Activated CD4-positive, alpha-beta T cell treated with anti-CD3 and anti-CD28 coated beads, Interleukin-10, Interleukin-2, amounts not matched to agents 100 ng/mL and 50 ng/mL, durations not matched to agents 16 hours and 8 hours (primary cell): ENCODE measurements at places on chromosomes 5 and 9.
A peak's percentile ranks its signal among the peaks of the same experiment; 100 is the strongest.

GRCh38 chr5:52897238-52897614 is 91.9 kb upstream of the ITGA2 start:
- no peak for DNase-seq

GRCh38 chr5:90488791-90489190 is 14.1 kb downstream of the POLR3G start:
- no peak for DNase-seq

GRCh38 chr9:135882011-135882410 is 25.3 kb downstream of the CAMSAP1 start:
- DNase-seq, result no peak

DNA sequence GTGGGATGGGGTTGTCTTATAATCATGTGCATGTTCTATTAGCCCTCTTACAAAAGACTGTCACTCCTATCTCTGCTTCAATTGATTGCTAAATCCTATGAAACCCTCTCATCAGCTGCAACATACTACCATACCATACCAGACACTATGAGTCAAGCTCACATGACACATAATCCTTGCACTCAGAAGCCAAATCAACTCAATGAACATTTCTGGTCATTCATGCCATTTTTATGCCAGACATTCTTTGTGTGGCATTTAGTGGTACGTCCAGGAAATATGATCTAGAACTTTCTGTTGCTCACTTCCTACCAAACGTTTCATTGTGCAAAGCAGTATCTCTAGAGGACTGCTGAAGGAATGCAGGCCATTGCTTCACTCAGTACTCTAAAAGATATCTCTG is 159.2 kb upstream of the GNA14 start:
- peak; percentile 19 for DNase-seq

- no peak for DNase-seq
Measured at GRCh38 chr5:145787001-145787400, 48.1 kb downstream of the PRELID2 start.

DNA sequence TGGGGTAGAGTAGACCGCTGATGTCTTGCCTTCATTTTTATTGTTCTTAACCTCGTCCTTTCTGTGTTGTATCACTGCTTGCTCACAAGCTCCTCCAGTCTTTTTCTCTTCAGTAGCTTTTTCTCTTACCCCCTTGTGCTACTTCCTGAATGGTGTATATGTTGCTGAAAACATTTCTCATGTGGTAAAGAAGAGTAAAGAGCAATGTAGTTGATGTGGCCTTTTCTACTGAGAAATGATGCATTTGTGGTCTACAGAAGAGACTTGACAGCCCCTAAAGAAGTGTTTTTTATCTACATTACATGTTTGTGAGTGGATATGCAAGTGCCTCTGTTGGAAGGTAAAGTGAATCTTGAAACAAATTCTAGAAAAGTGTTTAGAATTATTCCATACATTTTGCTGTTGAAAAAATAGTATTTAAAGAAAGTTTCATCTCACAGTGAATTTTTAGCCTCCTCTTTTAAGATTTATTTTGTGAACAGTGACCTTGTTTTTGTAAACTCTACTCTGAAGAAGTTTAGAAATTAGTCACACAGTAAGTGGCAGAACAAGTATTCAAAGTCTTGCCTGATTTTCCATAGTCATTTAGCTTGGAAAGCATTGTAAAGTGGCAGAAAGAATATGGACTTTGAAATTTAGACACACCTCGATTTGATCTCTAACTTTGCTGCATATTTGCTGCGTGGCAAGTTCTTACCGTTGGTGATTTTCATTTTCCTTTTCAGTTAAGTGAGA is 17.4 kb downstream of the CDC42SE2 start:
- peak; percentile 88 for DNase-seq

- DNase-seq, result no peak
Measured at GRCh38 chr9:129209109-129209508, 31.0 kb upstream of the IER5L start.

- no peak for DNase-seq
Measured at GRCh38 chr5:42839196-42839595, 27.5 kb upstream of the SELENOP start.

DNA sequence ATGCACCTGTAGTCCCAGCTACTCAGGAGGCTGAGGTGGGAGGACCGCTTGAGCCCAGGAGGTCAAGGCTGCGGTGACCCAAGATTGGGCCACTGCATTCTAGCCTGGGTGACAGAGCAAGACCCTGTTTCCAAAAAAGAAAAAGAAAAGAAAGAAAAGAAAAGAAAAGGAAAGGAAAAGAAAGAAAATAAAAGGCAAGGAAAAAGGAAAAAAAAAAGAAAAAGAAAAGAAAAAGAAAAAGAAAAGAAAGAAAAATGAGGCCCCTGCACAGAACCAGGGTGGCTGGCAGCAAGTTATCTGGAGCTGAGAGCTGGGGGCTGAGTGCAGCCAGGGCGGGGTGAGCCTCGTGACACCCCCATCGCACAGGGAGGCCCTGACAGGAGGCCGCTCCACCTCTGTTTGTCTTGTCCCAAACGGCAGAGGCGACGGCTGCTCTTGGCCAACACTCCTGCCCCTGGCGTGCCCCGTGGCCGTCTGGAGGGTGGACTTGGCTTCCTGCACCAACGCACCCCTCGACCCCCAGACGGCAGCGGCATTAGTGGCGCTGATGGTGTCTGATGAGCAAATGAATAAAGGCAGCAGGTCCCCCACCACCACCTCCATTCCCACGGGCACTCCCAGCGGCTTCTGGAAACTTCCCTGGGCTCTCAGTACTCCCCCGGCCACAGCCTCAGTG is 16.7 kb downstream of the EXD3 start:
- no peak for DNase-seq

DNA sequence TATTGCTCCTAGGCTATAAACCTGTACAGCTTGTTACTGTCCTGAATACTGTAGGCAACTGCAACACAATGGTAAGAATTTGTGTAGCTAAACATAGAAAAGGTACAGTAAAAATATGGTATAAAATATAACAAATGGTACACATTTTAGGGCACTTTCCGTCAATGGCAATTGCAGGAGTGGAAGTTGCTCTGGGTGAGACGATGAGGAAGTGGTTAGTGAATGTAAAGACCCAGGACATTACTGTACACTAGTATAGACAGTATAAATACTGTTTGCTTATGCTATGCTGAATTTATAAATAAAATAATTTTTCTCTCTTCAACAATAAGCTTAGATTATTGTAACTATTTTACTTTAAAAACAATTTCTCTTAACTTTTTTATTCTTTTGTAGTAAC is 15.6 kb upstream of the ADRB2 start:
- no peak for DNase-seq

DNA sequence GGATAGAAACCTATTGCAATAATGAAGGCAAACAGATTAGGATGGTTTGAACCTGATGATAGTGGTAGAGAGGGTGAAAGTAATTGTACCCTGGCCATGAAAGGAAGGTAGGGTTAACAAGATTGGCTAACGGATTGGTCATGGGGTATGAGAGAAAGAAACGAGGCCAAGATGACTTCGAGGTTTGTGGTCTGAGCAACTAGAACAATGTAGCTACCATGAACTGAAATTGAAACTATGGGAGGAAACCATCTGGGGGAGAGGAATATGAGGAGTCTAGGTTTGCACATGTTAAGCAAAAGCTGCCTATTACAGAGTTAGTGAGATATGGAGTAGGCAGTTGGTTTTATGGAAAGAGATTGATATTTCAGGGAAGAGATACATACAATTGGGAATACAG is 406.0 kb downstream of the PRELID2 start:
- no peak for DNase-seq

GRCh38 chr9:87112656-87113055 is 165.3 kb upstream of the GAS1 start:
- no peak for DNase-seq

- no peak for DNase-seq
Measured at GRCh38 chr9:93143830-93144530, 9.9 kb upstream of the NINJ1 start.

GRCh38 chr9:122107291-122107805 is 14.2 kb upstream of the TTLL11 start:
- DNase-seq, result no peak

- DNase-seq, result no peak
Measured at GRCh38 chr5:27388755-27389154, 350.4 kb upstream of the CDH9 start.

GRCh38 chr9:136054146-136054545 is 40.9 kb downstream of the NACC2 start:
- no peak for DNase-seq

GRCh38 chr5:181058321-181058720 is 18.3 kb downstream of the BTNL9 start:
- DNase-seq, result no peak

DNA sequence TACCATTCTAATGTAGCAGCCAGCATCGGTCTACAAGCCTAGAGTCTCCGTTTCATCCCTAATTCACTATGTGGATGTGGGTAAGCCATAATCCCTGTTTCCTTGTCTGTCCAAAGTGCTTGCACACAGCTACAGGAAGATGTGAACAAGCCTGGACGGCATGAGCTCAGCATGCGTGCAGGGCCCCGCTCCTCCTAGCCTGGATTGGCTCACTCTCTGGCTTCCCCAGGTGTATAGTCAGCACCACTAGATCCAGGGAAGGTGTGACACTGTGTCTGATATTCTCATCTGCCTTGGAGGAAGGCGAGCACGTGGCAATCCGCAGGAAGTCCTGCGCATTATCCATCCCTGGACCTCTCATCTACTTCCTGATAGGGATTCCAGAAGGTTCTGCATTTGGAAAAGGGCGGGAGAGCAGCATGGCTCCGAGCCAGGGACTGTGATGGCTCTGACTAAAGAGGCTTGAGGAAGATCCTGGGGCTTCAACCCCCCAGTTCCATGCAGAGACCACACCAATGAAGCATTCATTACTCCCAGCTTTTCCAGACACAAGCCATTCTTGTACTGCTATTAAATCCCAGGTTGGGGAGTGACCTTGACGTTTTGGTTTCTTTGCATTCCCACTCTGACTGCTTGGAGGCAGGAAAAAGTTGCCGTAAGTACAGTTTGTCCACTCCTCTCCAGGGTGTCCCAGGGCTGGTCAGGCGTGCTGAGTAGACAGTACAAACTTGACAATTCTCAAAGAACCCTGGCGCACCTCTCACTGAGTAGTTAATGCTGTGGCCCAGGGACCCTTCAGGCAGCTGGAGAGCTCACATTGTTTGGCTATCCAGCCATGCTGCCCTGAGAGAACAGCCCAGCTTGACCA is 65.6 kb downstream of the PSD2 start:
- DNase-seq, result no peak

DNA sequence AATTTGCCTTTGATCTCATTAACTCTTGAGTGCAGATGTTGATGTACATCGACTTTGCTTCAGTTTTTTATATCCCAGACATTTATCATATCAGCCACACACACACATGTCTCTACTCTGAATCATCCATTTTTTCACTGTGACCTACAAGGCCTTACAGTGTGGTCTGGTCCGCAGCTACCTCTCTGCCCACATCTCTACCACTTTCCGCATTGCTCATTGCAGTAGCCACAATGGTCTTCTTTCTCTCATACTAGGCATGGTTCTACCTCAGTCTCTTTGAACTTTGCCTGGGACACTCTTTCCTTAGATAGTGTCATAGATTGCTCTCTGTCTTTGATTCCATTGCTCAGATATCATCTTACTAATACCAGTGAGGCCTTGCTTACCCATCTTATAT is 87.9 kb upstream of the FSD1L start:
- DNase-seq, result peak; percentile 85

DNA sequence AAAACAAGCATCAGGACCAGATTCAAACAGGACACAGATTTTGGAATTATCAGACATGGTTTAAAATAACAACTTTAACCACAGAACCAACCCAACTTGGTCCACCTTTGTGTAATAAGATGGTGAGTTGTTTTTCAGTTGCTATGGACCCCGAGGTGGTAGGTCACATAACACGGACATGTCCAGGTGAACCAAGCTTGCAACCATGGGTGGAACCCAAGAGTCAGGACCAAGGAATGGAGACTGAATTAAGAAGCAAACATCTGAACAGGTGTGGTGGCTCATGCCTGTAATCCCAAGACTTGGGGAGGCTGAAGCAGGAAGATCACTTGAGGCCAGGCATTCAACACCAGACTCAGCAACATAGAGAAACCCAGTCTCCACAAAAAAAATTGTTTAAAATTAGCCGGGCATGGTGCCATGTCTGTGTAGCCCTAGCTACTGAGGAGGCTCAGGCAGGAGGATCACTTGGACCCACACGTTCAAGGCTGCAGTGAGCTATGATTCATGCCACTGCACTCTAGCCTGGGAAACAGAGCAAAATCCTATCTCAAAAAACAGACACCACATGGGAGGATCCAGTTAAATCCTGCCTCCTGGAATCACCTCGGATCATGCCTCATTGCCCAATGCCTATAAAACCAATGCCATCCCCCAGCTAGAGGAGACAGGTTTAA is 10.6 kb downstream of the PTBP3 start:
- DNase-seq, result no peak

DNA sequence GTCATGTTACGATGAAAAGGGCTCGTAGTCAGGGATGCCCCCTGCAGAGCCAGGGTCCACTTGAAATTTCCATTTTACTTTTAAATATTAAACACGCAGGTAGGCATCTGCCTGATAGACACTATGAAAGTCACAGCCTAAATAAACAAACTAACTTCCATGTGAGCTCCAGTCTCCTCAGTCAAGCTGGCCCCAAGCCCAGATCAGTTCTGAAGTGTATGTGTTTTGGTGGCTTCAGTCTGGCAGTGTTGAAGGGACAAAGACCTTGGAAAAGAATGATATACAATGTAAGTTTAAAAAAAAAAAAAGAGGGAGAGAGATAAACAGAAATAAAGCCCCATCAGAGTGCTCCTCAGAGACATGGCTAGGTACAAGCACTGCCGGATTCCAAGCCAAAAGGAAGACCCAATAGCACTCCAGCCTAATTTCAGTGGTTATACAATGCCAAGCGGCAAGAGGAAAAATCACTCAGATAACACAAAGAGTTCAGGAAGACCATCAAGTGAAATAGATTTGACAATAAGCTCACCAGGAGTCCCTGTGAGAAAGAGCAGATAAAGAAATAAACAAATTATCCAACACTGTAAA is 181.0 kb downstream of the BNC2 start:
- DNase-seq, result no peak

- DNase-seq, result no peak
Measured at GRCh38 chr5:132211787-132212186, 15.9 kb downstream of the P4HA2 start.

DNA sequence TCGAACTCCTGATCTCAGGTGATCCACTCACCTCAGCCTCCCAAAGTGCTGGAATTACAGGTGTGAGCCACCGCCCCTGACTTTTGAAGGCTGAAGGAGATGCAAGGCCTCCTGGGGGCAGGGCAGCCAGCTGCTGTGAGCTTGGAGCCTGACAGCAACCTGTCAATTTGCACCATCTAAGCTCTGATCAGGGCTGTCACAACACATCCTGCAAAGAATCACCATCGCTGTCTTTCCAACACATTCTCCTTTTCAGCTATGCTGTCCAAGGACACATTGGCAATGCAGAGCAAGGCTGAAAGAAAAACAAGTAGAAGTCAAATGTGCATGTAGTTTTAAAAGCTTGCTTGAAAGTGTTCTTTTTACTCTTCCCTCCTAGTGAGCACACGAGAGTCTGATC is 54.6 kb downstream of the GNA14 start:
- no peak for DNase-seq
